T-helper 17 cell (primary cell): ENCODE measurements at places on chromosomes 1 and 21. TPM values are rescaled to one million over a fixed set of nuclear protein-coding genes. Genes with fewer than 3 reads are reported as not detected.

The TNN gene
- not detected for total RNA-seq

The MMEL1 gene
- 3.8 TPM for total RNA-seq

The C1orf115 gene
- 0.50 TPM for total RNA-seq

The FHL3 gene
- 4.9 TPM for total RNA-seq

The FMO2 gene
- total RNA-seq = not detected

The C1orf116 gene
- 0.22 TPM for total RNA-seq

The OR10J1 gene
- total RNA-seq = not detected

The NBPF6 gene
- total RNA-seq = 0.20 TPM

The AMPD1 gene
- total RNA-seq = not detected

The PKP1 gene
- total RNA-seq = not detected

The TENT5C gene
- 173 TPM for total RNA-seq

The MPL gene
- 0.94 TPM for total RNA-seq

The MAD2L2 gene
- 23.2 TPM for total RNA-seq

The ACTL8 gene
- total RNA-seq = not detected

The MMP23B gene
- 3.9 TPM for total RNA-seq

The LAMB3 gene
- total RNA-seq = 0.37 TPM
